CD14-positive monocyte (primary cell): ENCODE measurements at places on chromosomes 5 and 9.

GRCh38 chr5:148666353-148666752 is 12.0 kb upstream of the HTR4 start:
- no peak for DNase-seq

DNA sequence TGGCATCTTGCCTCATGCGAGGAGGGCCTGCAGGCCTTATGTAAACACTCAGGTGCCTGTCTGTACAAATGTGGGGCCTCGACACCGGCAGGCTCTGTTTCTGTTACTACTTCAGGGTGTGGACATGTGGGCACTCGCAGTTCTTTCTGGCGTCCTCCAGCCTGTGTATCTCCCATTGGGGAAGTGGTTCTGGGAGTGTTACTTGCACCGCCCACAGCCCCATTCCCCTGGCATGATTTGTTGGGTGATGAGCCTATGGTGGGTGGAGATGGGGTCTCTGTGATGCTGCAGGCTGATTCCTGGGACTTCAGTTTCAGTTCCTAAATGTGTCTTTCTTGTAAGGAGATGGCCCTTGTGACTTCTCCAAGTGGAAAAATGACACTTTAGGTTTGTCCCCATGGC is 82.1 kb upstream of the PITX1 start:
- DNase-seq: peak; percentile 28

- DNase-seq: no peak
Measured at GRCh38 chr9:99116003-99116411, 11.1 kb downstream of the TGFBR1 start.

- DNase-seq: no peak
Measured at GRCh38 chr9:73838871-73839270, 658.3 kb upstream of the RORB start.

GRCh38 chr9:108273988-108274387 is 581.8 kb downstream of the ACTL7B start:
- no peak for DNase-seq
